ENCODE measurements at places on chromosomes 12 and 14.

DNA sequence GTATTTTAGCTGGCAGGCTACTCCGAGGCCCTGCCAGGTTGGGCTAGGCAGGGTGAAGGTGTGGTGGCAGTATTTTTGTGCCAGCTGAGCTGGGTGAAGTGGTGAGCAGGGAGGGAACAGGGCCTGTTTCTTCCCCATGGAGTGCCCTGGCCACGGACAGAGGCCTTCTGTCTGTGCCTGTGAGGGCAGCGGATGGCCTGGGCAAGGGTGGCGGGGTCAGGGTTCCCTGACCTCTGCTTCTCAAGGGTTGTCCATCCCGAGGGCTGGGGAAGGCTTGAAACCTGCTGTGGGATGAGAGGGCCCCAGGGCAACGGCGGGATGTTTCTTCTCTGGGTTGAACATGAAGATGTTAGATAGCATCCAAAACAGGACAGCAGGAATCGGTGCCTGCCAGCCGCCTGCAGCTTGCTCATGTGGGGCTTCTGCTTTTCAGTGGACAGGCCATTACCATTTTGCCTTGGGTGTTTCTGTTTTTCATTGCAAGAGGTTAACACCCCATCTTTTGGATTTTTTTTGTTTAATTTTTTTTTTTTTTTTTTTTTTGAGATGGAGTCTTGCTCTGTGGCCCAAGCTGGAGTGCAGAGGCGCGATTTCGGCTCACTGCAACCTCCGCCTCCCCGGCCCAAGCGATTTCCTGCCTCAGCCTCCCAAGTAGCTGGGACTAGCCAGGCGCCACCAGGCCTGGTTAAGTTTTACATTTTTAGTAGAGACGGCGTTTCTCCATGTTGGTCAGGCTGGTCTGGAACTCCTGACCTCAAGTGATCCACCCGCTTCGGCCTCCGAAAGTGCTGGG is 3.3 kb downstream of the MTA1 start:
- H3K4me3 ChIP-seq: no peak overlapping the region
- no peaks in the 10 kb centered on the region for H3K27me3 ChIP-seq
- H3K27ac ChIP-seq: no peak overlapping the region
- no peaks in the 10 kb centered on the region for H3K36me3 ChIP-seq
- H3K4me1 ChIP-seq: peaks cover 21% of the 10 kb centered on the region

DNA sequence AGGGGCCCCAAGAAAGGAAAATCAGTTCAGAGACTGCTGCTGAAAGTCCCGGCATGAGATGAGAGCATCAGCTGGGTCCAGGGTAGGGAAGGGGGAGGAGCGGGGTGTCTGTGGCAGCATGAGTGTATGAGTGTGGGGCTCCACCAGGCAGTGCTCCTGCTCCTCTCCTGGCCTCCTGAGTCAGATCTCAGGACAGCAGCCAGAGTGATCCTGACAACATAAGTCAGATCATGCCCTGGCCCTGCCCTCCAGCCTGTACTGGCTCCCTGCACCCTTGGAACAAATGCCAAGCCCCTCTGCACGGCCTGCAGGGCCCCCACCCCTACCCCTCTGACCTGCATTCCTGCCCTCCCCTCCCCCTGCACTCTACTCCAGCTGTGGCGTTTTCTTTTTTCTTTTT is 24.2 kb upstream of the LRP1-AS start:
- H3K27ac ChIP-seq: no peak overlapping the region
- H3K4me3 ChIP-seq: no peak overlapping the region
- peaks cover 54% of the 10 kb centered on the region for H3K36me3 ChIP-seq
- peak; percentile 31 for DNase-seq

GRCh38 chr14:38098074-38098836 is 109.4 kb upstream of the SSTR1 start:
- peak overlapping the region; percentile 39 for H3K27ac ChIP-seq
- H3K4me3 ChIP-seq: no peak overlapping the region
- peak; percentile 63 for DNase-seq
- no peaks in the 10 kb centered on the region for H3K27me3 ChIP-seq
- H3K36me3 ChIP-seq: no peaks in the 10 kb centered on the region

DNA sequence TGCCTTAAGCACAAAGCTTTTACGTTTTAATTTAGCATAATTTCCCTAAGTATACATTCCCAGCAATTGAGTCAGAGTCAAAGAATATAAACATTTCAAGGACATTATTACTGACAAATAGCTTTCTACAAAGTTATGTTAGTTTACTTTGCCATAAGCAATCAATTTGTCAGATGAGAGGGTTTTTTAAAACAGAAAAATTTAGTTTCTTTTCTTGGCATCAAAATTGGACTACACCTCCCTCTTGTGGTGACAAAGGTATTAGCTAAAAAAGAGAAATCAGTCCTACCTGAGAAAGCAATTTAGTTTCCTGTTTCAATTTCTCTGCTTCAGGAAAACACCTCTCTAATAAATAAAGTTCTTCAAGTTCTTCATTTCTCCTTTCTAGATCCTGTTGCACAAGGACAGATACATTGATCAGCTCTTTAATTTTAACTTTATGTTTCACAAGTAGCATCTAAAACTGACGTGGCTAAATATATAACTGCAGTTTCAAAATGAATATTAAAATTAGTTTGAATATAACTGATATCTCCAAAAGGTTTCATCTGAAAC is 39.9 kb downstream of the DNAI7 start:
- peak; percentile 20 for DNase-seq
- H3K4me1 ChIP-seq: peaks cover 4% of the 10 kb centered on the region
- H3K4me3 ChIP-seq: no peak overlapping the region
- H3K27me3 ChIP-seq: no peaks in the 10 kb centered on the region

GRCh38 chr14:70595443-70596185 is 4.8 kb downstream of the MED6 start:
- peaks cover 3% of the 10 kb centered on the region for H3K4me1 ChIP-seq
- no peak overlapping the region for H3K27ac ChIP-seq
- no peak overlapping the region for H3K4me3 ChIP-seq
- H3K36me3 ChIP-seq: peaks cover 19% of the 10 kb centered on the region

GRCh38 chr14:70086685-70087379 is 101.9 kb downstream of the SLC8A3 start:
- H3K27me3 ChIP-seq: peaks cover 8% of the 10 kb centered on the region
- peak; percentile 12 for DNase-seq
- H3K4me3 ChIP-seq: no peak overlapping the region
- no peaks in the 10 kb centered on the region for H3K4me1 ChIP-seq
- no peaks in the 10 kb centered on the region for H3K36me3 ChIP-seq

GRCh38 chr12:66189889-66190288 is 875 bp downstream of the IRAK3 start:
- peaks cover 3% of the 10 kb centered on the region for H3K4me1 ChIP-seq
- H3K4me3 ChIP-seq: no peak overlapping the region
- H3K27me3 ChIP-seq: no peaks in the 10 kb centered on the region
- no peak overlapping the region for H3K27ac ChIP-seq
- no peaks in the 10 kb centered on the region for H3K36me3 ChIP-seq

GRCh38 chr14:34025325-34026017 is 74.6 kb upstream of the EGLN3 start:
- H3K4me1 ChIP-seq: no peaks in the 10 kb centered on the region
- no peaks in the 10 kb centered on the region for H3K27me3 ChIP-seq
- no peaks in the 10 kb centered on the region for H3K36me3 ChIP-seq
- H3K27ac ChIP-seq: no peak overlapping the region
- DNase-seq: no peak

- no peak overlapping the region for H3K4me3 ChIP-seq
- H3K36me3 ChIP-seq: peaks cover 6% of the 10 kb centered on the region
- no peaks in the 10 kb centered on the region for H3K27me3 ChIP-seq
- no peaks in the 10 kb centered on the region for H3K4me1 ChIP-seq
- no peak overlapping the region for H3K27ac ChIP-seq
These were observed 17.3 kb downstream of the EMG1 start for GRCh38 chr12:6987956-6988553.

GRCh38 chr14:64891839-64892375 is 12.2 kb upstream of the SPTB start:
- DNase-seq: peak; percentile 44
- H3K4me1 ChIP-seq: no peaks in the 10 kb centered on the region
- peaks cover 5% of the 10 kb centered on the region for H3K27me3 ChIP-seq
- no peak overlapping the region for H3K4me3 ChIP-seq

GRCh38 chr14:60862283-60862682 is 118.6 kb downstream of the TRMT5 start:
- no peak for DNase-seq
- no peaks in the 10 kb centered on the region for H3K36me3 ChIP-seq
- H3K4me3 ChIP-seq: no peak overlapping the region
- no peaks in the 10 kb centered on the region for H3K4me1 ChIP-seq
- no peaks in the 10 kb centered on the region for H3K27me3 ChIP-seq
- no peak overlapping the region for H3K27ac ChIP-seq

GRCh38 chr14:96624661-96625425 is 122.7 kb downstream of the PAPOLA start:
- H3K27me3 ChIP-seq: no peaks in the 10 kb centered on the region
- H3K4me3 ChIP-seq: no peak overlapping the region
- H3K4me1 ChIP-seq: no peaks in the 10 kb centered on the region
- no peaks in the 10 kb centered on the region for H3K36me3 ChIP-seq
- no peak overlapping the region for H3K27ac ChIP-seq

DNA sequence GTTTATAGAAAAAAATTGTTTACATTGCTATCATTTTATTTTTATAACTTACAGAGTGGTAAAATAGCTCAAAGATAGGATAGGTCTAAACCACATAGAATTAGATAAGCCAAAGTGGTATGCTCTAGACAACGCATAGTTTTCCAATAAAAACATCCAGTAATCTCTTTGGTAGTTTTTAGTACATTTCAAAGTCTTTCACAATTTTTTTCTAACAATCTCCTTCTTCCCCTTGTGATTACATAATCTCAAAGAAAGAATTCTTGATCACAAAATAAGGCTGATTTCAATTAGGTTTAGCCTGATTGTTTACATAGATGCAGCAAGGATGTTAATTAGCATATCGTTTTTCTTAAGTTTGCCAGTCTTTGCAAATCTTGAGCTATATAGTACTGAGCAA is 460.0 kb downstream of the FUT8 start:
- no peak overlapping the region for H3K4me3 ChIP-seq
- no peaks in the 10 kb centered on the region for H3K4me1 ChIP-seq
- DNase-seq: peak; percentile 12
- H3K36me3 ChIP-seq: no peaks in the 10 kb centered on the region
- H3K27me3 ChIP-seq: peaks cover 4% of the 10 kb centered on the region

GRCh38 chr12:93844164-93844784 is 167.1 kb downstream of the CRADD start:
- no peak for DNase-seq
- no peaks in the 10 kb centered on the region for H3K36me3 ChIP-seq
- no peak overlapping the region for H3K4me3 ChIP-seq
- no peaks in the 10 kb centered on the region for H3K4me1 ChIP-seq
- no peak overlapping the region for H3K27ac ChIP-seq

DNA sequence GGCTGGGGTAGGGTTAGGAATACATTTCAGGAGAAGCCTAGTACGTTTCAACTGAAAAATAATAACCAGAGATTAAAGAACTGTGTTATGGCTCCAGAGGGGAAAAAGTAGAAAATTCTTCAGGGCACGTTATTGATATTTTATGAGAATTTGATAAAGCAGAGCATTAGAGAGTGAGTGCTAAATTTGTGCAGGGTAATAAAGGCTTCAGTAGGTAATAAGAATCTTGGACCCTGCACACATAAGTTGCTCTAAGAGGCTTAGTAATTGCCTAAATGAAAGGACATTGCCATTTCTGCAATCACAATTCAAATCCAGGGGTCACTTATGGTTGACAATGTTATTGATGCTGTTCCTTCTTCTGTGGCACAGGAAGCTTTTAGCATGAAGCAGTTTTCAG is 439.4 kb upstream of the DCN start:
- no peak for DNase-seq
- no peaks in the 10 kb centered on the region for H3K36me3 ChIP-seq
- H3K4me1 ChIP-seq: no peaks in the 10 kb centered on the region
- no peak overlapping the region for H3K27ac ChIP-seq
- no peak overlapping the region for H3K4me3 ChIP-seq

DNA sequence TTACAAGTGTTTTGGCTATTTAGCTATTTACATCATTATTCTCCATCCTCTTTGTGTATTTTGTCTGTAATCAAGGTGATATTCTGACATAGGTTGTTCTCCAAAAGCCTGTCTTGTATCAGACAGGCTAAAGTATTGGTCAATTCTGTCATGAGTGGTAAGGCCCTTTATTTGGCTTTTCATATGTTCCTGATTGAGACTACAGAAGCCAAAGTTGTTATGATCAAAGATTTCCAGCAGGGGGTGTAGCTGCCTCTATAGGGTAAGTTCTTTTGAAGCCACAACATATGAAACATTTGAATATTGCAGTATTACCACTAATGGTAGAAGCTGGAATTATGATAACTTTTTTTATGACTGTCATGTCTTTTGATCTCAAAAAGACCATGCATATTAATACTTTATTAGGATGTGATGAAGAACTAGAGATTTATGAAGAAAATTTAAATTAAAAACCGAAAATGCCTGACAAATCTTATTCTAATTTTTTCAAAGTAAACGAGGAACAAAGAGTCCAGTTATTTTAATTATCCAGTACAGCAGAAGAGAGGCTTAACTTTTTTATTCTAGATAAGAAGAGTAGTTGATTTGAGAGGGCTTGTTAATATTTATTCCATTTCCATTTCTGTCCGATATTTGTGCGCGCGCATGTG is 3.4 kb upstream of the ARHGAP5 start:
- no peak overlapping the region for H3K27ac ChIP-seq
- peaks cover 4% of the 10 kb centered on the region for H3K4me1 ChIP-seq
- H3K27me3 ChIP-seq: no peaks in the 10 kb centered on the region

- H3K4me1 ChIP-seq: peaks cover 12% of the 10 kb centered on the region
- DNase-seq: no peak
- H3K4me3 ChIP-seq: no peak overlapping the region
- no peaks in the 10 kb centered on the region for H3K27me3 ChIP-seq
These were observed 151.4 kb upstream of the AVPR1A start for GRCh38 chr12:63302269-63302940.

DNA sequence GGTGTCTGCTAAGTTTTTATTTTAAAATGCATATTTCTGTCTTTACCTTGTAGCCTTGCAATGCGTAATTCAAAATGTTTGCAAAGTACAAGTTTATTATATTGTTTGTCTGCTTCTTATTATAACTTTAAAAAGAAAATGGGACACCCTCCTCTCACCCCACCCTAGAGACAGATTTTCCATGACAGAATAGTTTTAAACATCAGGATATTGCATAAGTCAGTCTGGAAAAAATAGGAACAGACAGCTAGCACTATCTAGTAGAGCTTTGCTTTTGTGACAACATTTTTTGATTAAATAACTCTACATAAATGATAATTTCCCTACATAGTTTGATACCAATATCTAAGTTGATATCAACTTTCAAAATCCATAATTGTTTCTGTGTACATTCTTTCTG is 71.3 kb downstream of the PDE3A start:
- H3K27me3 ChIP-seq: no peaks in the 10 kb centered on the region
- no peak overlapping the region for H3K27ac ChIP-seq
- DNase-seq: no peak
- H3K4me1 ChIP-seq: peaks cover 9% of the 10 kb centered on the region

- no peaks in the 10 kb centered on the region for H3K4me1 ChIP-seq
- H3K4me3 ChIP-seq: no peak overlapping the region
- no peak overlapping the region for H3K27ac ChIP-seq
These were observed 4.5 kb upstream of the MBIP start for GRCh38 chr14:36324897-36325296.

GRCh38 chr12:115700896-115701465 is 576.5 kb downstream of the MED13L start:
- no peak for DNase-seq
- no peak overlapping the region for H3K4me3 ChIP-seq
- H3K4me1 ChIP-seq: no peaks in the 10 kb centered on the region
- H3K27ac ChIP-seq: no peak overlapping the region
- H3K36me3 ChIP-seq: no peaks in the 10 kb centered on the region
- H3K27me3 ChIP-seq: peaks cover 4% of the 10 kb centered on the region
